HFFc6 (cell line): ENCODE measurements at places on chromosomes 1 and 21.

- no peak for DNase-seq
Observed at GRCh38 chr1:228048659-228049298, 33.7 kb upstream of the ARF1 start.

- DNase-seq, result no peak
Observed at GRCh38 chr1:2821966-2822620, 20.6 kb upstream of the TTC34 start.

DNA sequence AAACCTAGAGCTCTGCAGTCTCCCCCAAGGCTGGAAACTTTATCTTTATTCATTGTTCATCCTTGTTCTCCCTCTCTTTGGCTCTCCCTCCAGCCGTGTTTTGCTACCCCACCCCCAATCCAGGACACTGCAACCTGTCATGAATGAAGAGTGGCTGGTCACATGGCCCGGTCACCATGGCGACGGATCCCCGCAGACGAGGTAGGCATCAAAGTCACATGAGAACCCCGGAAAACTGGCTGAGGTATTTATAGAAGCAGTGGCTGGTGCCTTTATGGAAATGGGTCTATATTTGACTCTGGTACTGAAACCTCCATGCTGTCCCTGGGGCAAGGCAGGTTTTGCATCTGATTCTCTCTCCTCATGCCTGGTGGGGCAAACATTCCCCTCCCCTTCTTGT is 13.4 kb upstream of the SLC6A17 start:
- no peak for DNase-seq

DNA sequence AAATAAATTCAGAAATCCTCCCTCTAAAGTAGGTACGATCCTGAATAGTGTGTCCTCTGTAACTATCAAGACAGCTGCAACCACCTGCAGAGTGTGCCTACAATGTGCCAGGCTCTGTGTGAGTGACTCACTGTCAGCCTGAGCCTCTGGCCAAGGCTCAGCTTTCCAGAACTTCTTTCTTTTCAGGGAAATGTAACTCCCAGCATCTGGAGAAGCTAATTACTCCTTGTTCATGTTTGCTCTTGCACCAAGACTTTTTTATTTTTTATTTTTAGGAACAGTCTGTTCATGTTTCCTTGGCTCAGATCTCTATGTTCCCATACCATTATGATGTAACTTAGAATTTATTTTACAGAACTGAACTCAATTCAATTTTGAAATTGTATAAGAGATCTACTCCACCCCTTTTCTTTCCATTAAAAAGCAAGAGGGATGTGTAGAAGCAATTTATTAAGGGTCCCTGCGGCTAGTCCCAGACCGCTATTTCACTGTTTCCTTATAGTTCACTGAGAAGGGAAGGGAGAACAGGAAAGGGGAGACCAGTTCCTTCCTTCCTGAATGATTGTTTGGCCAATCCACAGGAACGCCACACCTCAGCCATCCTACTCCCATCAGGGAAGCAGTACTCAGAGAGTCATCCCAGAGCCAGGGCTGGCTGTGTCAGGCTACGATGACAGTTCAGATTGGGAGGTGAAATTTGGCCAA is 112.4 kb upstream of the ZNF648 start:
- no peak for DNase-seq

- DNase-seq, result no peak
Observed at GRCh38 chr1:193448682-193449461, 262.5 kb upstream of the B3GALT2 start.

GRCh38 chr1:24364975-24365678 is 46.0 kb downstream of the GRHL3 start:
- peak; percentile 91 for DNase-seq

DNA sequence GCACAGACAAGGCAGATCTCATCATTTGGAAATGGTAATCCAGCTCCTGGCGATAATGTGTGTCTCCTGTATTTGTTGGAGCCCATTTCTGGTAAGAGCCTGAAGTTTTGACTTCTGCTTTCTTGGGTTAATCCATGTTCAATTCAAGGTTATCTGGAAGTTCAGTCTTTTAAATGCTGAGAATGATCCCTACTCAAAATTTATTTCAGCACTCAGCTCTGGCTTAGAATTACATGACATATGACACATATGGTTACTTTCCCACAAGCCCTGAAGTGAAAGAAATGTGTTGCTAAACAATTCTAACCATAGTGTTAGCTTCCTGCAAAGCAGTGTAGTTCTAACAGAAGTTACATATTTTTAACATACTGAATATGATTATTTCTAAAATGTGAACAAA is 2.7 kb downstream of the PTGFR start:
- DNase-seq, result no peak

DNA sequence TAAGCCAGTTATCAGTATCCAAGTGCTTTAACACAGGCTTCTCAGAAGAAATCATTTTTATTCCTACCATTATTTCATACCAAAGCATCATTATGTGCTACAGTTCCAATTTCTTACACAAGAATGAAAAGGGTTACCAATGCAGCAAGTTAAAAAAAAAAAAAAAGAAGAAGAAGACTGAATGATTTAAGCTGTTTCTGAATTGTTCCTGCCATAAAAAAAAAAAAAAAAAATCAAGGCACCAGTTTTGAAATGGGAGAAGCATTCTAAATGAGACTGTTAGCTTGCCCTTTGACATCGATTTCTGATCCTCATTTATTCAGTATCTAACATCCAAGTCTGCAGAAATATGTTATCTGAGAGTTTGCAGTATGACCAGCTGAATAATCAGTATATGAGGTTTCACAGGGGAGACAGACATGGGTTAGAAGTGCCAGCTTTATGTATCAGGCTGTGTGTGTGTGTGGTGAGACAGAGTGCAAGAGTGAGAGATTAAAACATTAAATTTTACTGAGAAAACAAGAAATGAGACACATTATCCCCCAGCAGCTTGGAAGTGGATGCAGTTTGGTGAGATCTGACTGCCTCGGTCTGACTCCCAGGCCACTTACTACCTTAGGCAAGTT is 105.8 kb downstream of the COLGALT2 start:
- DNase-seq, result no peak

DNA sequence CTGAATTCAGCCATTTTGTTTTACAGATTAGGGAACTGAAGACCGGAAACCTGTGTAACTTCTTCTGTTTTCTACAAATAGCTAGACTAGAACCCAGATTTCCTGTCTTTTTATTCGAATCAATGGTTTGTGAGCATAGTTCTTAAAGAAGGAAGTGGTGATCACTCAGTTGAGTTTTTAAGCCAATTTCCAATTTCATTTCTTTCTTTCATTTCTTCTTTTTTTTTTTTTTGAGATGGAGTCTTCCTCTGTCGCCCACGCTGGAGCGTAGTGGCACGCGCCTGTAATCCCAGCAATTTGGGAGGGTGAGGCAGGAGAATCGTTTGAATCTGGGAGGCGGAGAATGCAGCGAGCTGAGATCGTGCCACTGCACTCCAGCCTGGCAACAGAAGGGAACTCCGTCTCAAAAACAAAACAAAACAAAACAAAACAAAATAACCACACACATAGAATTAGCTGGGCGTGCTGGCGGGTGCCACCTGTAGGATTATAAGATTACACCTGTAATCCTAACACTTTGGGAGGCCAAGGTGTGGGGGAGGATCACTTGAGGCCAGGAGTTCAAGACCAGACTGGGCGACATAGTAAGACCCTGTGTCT is 3.0 kb upstream of the MDM4 start:
- no peak for DNase-seq

GRCh38 chr21:28250946-28251345 is 741.7 kb downstream of the LTN1 start:
- no peak for DNase-seq
